PC-9 (cell line): ENCODE measurements at places on chromosomes 12 and 14. TPM values are rescaled to one million over a fixed set of nuclear protein-coding genes. Genes with fewer than 3 reads are reported as not detected.

DNA sequence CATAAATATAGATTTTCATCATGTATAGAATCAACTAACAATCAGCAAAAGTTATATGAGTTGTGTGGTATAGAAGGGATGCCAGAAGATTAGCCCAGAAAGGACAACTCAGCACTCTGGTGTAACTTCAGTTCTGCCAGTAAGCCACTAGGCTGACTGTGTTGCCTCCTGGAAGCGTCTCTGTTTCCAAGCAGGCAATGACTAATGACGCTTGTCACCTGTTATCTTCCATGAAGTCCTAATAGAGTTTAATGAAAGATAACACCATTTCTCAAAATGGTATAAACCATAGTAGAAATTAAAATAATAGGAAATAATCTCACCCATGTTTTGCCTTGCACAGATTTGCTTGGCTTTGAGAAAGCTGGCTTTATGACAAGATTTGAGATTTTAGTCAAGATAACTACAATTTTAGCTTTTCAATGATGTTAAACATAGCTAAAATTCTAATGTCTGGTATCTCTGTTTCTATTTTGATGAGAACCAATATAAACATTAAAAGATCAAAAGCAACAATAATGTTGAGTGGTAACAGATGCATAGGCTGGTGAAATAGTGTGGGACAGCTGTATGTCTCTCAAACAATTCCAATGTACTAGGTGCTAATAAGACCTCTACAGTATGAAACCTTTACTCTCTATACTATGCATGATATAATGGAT is 9.0 kb upstream of the RNU6-7 start:
- no peaks in the 10 kb centered on the region for H3K4me1 ChIP-seq
- H3K27me3 ChIP-seq, result no peaks in the 10 kb centered on the region
- H3K27ac ChIP-seq, result no peak overlapping the region
- DNase-seq, result no peak

DNA sequence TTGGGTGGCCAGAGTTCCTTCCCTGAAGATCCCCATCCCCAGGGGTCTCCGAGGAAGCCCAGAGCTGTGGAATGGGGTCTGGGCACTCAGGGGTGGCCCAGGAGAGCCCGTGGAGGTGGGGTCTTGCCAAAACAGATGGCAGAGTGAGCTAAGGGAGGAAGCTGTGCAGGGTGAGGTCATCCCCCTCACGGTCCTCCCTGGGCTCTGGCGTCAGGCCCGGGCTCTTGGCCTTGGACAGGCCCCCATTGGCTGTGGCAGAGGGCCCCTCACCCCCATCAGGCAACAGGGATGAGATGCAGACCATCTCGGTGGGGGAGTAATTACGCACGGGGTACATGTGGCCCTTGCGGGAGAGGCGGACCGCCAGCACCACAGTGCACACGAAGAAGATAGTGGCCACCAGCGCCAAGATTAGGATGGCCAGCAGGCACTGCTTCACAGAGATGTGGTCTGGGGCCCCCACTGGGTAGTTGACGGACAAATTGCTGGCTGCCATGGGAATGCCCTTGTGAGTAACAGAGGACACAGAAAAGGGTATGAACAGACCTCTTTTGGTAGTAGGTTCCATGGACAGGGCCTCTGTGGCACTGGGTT is 10.7 kb downstream of the SELPLG start:
- H3K4me1 ChIP-seq, result peaks cover 21% of the 10 kb centered on the region
- H3K4me3 ChIP-seq, result no peak overlapping the region
- no peak overlapping the region for H3K27ac ChIP-seq
- DNase-seq, result no peak
- H3K36me3 ChIP-seq, result no peaks in the 10 kb centered on the region

DNA sequence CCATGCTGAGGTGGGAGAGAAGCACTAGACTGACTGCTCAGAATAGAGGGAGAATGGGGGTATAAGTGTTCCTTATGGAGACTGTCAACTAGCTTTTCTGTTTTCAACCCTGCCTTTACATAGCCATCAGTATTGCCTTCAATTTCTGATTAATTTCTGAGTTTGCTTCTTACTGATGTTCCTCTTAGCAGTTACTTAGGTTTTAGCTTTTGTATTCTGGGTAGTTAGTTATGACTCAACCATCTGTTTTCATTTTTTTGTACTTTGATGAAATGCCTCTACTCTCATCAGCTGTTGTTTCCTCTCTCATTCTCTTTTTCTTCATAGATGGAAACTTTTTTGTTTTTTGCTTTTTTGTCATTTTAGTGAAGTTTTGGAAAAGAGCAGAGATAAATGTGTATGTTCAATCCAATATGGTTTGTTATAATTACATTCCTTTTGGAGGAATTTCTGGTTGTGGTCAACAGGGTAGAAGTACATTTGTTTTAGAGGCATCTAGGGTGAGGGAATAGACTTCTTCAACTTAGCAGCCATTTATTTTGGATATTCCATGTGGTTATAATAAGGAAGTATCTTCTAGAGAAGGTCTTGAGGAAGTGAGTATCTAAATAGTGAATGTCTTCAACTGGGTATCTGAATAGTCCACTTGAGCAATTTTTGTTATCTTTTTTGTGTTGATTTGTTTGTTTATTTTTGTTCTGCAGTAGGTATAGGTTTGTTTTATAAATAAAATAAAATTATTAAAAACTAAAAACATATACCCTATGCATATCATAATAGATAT is 29.6 kb downstream of the PMCH start:
- H3K4me3 ChIP-seq, result no peak overlapping the region
- no peaks in the 10 kb centered on the region for H3K36me3 ChIP-seq
- no peak for DNase-seq
- H3K4me1 ChIP-seq, result 0 out of 2 replicates have a peak, but pooled peaks cover 3% of the 10 kb centered on the region
- no peak overlapping the region for H3K27ac ChIP-seq

DNA sequence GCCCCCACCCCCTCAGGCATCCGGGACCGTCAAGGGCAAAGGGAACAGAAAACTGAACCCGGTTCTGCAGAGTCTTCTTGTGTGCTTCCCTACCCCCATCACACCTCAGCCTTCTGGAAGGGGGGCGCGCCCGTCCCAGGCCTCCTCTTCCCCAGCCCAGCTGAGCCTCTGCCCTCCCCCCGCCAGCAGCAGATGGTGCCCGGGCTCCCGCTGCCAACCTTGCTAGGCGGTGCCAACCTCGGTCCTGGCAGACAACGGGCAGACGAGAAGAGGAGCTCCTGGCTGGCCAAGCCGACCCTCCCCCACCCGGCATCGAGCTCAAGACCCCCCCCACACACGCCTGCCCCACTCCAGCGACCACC is 8.7 kb downstream of the STAC3 start:
- peak overlapping the region; percentile 66 for H3K4me3 ChIP-seq
- H3K27ac ChIP-seq, result no peak overlapping the region
- no peaks in the 10 kb centered on the region for H3K36me3 ChIP-seq
- peaks cover 17% of the 10 kb centered on the region; the same call in 1 of the 2 replicates for H3K4me1 ChIP-seq

- H3K4me1 ChIP-seq, result no peaks in the 10 kb centered on the region
- no peak for DNase-seq
- H3K36me3 ChIP-seq, result no peaks in the 10 kb centered on the region
- H3K27ac ChIP-seq, result no peak overlapping the region
Measured at GRCh38 chr14:90562652-90563051, 165.8 kb downstream of the CALM1 start.

DNA sequence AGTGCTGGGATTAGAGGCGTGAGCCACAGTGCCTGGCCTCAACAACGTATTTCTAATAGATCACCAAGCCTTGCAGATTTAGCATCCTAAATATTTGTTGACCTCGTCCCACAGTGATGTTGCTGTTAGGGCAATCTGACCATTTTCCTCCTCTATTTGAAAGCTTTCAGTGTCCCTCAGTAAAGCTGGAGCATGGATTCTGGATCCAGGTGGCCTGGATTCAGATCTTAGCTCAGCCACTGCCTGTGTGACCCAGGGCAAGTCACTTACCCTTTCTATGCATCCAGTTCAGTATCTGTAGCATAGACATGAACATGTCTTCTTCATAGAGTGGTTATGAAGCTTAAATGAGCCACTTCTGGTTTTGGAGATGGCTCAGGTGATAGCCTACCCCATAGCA is 3.9 kb upstream of the HSP90AA1 start:
- no peak overlapping the region for H3K27ac ChIP-seq
- peaks cover 6% of the 10 kb centered on the region for H3K36me3 ChIP-seq
- H3K4me3 ChIP-seq, result no peak overlapping the region
- DNase-seq, result no peak

MYL2 gene
- not detected in 2 replicates for total RNA-seq

TBX5 gene
- not detected in 2 replicates for total RNA-seq

KRT80 gene
- 84.1 and 94.9 TPM in 2 replicates for total RNA-seq

DEGS2 gene
- 0.11 and 0.15 TPM in 2 replicates for total RNA-seq

PAPLN gene
- 0.15 TPM in 1 of 2 replicates, not detected in the other for total RNA-seq
